Stimulated activated CD8-positive, alpha-beta memory T cell treated with anti-CD3 and anti-CD28 coated beads, Interleukin-4, amount 100 ng/mL, for 48 hours (primary cell): ENCODE measurements at places on chromosomes 3 and 15.

DNA sequence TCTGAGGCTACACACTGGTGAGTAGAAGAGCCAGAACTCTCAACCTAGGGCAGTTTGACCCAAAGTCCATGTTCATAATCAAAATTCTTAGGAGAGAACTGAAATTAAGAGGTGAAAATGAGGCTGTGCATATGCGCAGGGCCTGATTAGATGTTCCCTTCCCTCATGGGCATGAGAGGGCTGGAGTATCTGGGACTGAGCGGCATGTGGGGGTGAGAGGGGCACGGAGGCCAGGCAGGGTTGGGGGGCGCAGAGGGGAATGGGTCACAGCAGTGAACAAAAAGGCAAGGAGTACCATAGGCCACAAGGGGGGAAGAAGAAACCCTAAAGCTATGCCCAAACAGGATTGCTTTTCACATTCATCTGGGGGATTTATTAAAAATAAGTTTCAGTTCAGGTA lies 31.3 kb downstream of the ADAMTS9 start:
- no peak for DNase-seq

DNA sequence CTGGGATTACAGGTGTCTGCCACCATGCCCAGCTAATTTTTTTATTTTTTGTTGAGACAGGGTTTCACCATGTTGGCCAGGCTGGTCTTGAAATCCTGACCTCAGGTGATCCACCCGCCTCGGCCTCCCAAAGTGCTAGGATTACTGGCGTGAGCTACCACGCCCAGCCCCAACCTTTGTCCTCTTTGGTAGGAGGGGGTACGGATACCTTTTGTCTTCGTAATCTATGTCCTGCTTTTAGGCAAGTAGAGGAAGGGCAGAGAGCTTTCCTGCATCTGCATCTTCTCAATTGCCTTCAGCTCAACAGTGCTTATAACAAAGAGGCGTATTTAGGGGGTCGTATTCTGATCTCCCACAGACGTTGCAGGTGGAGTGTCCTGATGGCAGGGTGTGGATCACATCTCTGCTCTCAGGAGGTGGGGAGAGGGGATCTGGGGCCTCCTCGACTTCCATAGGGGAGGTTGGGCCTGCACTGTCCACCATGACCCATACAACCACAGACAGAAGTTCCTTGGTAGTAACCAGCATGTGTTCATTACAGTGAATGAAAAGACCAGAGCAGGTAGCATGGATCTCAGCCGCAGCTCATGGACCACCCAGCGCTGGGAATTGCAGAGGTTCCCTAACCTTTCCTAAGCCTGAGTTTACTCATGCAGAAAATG lies 21.4 kb upstream of the KCTD6 start:
- DNase-seq: no peak

- DNase-seq: no peak
Observed at GRCh38 chr3:114846779-114847178, 300.3 kb downstream of the ZBTB20 start.

- DNase-seq: no peak
Observed at GRCh38 chr3:132660811-132661070, 612 bp downstream of the UBA5 start.

DNA sequence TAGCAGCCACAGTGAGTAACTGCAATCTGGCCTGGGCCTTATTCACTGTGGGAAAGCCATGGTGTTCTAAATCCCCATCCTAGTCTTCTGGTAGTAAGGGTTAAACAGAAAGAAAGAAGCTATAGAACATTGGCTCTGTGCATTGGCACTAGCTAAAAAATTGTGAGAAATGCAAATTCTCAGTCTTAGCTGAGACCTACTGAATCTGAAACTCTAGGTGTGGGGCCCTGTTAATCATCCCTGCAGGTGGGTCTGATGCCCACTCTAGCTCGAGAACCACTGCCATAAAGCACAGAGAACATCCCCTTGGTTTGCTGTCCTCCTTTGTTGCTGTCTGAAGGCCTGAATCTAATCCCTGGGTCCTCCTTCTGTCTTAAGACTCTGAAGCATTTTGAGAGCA lies 59.3 kb downstream of the MEIS2 start:
- no peak for DNase-seq
